ENCODE measurements at places on chromosomes 11 and 22.

DNA sequence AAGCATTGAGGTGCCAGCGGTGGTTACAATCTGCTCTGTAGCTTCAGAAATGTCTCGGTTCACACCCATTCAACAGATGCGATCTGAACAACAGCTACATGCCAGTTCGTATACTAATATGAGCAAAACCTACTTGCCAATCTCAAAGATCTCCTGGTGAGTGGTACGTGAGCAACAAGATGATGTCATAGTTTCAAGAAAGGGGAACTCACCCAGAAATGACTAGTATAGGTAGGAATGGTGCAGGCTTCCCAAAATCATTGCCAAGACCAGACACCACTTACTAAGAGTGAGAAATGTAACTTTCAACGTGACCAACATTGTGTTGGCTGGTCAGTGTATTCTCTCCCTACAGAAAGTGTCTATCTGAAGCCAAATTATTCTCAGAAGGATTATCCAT lies 31.1 kb downstream of the OR6Q1 start:
- DNase-seq: no peak

DNA sequence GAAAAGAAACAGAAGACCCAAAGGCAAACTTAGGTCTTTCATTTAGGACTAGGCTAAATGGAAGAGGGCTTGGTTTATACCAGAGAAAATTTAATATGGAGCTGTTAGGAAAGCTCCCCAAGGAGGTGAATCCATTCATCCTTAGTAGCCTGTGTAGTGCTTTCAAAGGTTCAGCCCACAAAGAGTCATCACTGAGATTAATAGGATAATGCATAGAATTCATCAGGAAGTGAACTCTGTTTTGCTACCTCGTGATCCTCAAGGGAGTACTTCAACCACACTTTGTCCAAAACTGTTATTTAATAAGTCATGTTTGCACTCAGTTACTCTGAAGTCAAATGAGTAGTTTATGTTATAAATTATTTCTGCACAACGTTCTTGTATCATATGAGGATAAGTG lies 43.3 kb upstream of the MMP7 start:
- DNase-seq: no peak

- no peak for DNase-seq
These were observed 6.2 kb downstream of the MAP3K11 start for GRCh38 chr11:65607614-65608426.

- no peak for DNase-seq
These were observed 188.5 kb upstream of the MPPED2 start for GRCh38 chr11:30774496-30775232.

GRCh38 chr11:78170874-78171549 lies 17.4 kb downstream of the KCTD21 start:
- no peak for DNase-seq

- no peak for DNase-seq
These were observed 9.9 kb upstream of the AIFM3 start for GRCh38 chr22:20957102-20957682.

DNA sequence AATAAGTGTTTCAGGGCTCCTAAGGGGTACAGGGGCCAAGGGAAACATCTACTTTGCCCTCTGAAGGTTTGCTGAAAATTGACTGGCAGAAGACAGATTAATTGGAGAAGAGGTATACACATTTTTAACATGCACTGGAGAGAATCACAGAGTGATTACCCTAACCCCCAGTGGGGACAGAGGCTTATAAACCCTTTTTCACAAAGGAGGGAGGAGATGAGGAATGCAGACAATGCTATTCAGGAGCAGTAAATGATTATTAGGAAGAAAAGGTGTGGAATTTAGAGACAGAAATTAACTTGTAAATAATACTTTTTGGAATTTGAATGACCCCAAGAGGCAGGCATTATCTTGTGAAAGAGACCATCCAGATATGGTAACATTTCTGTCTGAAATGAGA lies 582.4 kb upstream of the B3GAT1 start:
- DNase-seq: no peak

- no peak for DNase-seq
These were observed 7.2 kb downstream of the DDX10 start for GRCh38 chr11:108672113-108672512.

- DNase-seq: no peak
These were observed 7.1 kb downstream of the PLAAT4 start for GRCh38 chr11:63543711-63544110.

DNA sequence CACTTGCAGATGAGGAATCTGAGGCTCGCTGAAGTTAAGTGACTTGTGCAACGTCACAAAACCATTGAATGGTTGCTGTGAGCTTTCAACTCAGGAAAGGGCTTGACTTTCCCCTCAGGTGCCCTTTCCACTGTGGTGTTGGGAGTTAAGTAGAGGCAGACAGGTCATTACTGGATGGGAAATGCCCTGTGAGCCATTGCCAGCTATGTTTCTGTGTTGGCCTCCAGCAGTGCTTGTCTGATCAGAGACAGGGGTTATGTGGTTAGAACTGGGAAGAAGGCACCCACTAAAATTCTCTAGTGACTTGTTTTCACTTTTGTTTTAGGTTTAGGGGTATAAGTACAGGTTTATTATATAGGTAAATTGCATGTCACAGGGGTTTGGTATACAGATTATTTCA lies 96.6 kb downstream of the FDX1 start:
- no peak for DNase-seq

DNA sequence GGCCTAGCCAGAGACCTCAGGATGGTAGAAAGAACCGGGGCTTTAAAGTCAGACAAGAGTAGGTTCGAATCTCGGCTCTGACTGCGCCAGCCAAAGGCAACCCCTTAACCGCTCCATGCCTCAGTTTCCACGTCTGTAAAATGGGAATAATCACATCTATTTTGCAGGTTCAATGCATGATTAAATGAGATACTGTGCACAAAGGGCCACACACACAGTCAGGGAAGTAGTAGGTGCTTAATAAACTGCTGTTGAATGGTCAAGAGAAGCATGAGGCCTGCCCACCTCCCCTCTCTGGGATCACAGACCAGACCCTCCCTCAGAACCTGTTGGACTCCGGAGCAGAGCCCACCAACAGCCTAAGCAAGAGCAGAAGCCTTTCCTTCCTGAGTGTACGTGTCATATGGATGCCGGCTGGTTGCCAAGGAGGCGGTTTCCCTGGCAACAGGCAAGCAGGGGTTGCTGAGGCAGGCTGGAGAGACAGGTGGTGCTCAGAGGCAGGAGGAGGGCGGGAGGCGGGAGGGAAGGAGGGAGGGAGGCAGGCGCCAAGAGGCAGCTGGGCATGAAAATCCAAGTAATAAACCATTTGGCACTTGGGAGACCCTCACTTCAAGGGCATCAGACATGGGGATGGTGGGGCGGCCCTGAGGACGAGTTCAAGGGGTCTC lies 43.9 kb downstream of the NFAM1 start:
- no peak for DNase-seq

DNA sequence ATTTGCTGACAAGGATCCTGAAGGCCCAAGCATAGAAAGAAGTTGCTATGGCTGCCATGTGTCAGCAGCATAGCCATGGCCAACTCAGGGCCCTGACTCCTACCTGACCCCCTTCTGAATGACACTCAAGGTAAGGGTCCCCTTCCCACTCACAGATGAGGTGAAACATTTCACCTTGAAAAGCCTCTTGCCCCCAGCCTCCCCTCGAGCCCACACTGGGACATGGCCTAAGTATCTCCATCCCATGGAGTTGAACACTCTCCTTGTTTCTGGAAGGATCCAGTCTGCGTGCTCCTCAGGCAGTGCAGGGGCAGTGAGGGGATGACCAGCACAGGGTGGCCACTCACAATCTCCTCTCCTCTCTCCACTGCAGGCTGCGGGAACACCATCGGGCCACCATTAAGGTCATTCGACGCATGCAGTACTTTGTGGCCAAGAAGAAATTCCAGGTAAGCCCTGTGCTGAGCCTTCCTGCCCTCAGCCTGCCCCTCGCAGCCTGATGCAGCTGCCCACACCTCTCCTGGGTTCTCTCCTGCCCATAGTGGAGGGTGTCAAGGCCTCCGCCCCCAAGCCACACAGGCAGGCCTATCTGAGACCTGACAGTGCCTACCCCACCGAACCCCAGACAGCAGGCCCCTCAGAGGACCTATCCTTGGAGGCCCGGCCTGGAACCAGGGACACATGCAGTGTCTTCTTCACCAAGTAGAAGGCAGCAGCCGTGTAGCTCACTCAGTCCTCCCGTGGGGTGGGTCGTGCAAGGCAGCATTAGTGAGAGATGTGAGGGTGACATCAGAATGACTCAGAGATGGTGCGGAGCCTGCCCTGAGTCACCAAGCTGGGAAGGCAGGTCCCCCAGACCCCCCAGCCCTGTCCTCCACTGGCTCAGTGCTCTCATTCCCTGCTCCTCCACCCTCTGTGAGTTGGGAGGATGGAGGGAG lies 68.9 kb upstream of the KCNQ1OT1 start:
- DNase-seq: no peak

DNA sequence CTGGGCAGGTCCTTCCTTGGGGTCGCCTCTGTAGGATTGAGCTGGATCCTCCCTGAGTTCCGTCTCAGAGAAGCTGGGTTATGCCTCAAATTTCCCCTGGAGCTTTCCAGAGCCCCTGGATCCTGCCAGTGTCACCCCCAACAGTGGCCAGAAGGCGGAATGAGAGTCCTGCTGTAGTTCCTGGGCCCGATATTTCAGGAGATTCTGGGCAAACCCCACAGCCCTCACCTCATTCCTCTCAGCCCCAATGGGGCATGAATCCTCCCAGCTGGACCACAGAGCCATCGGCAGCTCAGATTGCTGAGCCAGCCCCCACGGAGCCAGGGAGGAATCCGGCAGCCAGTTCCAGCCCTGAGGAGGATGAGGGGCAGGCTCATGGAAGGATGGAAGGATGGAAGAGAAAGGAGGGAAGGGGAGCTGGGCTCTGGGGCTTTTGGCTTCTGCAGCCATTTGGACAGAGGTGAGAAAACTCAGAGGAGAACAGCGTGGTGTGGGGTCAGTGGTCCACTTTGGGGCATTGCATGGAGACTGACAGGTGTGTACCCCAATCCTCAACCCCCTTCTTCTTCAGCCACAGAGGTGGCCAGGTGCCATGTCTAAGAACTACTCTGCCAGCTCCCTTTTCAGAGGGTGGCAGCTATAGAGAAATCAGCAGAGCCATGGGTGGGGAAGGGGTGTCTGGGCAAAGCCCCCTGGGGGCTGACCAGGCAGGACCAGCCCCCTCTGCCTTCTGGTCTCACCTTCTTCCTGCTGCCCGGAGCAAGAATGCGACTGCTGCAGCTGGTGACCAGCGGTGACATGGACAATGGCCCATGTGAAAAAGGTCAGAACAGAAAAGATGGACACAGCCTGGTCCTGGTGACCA lies 867.6 kb downstream of the TBC1D22A start:
- no peak for DNase-seq

DNA sequence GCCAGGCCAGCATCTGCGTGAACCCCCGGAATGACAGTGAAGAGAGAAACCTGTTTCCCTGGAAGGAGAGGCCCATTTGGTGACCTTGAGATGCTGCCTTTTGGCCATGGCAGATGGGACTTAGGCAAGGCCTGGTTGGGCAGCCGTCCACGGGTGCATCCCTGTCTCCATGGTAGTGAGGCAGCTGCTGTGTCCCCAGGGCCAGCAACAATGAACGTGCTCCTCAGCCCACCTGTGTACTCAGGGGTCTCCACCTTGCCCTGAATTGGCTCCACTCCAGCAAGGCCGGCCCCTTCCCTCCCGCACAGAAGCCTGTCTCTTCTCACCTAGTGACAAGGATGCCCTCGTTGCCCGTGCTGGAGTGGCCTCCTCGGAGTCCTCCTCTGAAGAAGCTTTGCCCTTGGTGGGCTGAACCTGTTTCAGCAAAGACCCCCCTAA lies 441.1 kb downstream of the TBC1D22A start:
- DNase-seq: no peak

DNA sequence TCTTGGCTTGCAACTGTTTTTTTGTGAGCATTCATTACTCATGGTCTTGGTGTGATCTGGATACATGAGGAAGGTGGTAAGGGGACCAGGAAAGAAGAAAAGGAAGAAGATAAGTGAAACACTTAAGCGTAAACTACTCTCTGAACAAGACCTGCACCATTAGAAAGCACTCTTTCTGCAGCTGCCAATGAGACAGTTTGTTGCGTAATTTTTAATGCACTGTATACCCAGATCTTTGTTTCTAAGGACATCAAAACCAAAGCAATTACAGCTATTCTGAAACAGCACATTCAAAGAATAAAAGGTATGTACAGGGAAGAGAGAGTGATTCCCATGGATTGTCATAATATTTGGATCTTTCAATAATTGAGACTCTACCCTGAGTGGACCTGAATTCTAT lies 147.4 kb downstream of the BLID start:
- no peak for DNase-seq

DNA sequence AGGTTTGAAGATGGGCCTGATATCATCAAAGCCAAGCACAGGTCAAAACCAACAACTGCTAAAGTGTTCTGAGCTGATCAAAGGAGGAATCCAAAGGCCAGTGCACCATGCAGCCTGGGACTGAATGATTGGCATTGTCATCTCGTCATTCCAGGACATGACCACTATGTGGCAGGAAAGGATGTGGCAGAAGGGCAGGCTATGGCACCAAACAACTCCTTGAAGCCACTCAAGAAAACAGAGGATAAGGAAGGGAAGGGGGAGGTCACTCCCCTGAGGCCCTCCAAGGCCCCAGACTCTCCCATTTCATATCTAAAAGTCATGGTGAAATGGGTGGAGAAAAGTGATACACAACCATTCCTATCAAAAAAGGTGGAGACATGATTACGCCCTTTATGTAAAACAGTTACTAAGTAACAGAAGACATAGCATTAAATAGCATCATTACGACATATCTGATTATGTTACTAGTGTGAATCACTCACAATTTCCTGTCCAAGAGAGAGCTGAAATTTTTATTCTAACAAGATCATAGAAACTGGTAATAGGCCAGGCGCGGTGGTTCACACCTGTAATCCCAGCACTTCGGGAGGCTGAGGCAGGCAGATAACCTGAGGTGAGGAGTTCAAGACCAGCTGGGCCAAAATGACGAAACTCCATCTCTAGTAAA lies 49.3 kb downstream of the AHNAK start:
- no peak for DNase-seq

DNA sequence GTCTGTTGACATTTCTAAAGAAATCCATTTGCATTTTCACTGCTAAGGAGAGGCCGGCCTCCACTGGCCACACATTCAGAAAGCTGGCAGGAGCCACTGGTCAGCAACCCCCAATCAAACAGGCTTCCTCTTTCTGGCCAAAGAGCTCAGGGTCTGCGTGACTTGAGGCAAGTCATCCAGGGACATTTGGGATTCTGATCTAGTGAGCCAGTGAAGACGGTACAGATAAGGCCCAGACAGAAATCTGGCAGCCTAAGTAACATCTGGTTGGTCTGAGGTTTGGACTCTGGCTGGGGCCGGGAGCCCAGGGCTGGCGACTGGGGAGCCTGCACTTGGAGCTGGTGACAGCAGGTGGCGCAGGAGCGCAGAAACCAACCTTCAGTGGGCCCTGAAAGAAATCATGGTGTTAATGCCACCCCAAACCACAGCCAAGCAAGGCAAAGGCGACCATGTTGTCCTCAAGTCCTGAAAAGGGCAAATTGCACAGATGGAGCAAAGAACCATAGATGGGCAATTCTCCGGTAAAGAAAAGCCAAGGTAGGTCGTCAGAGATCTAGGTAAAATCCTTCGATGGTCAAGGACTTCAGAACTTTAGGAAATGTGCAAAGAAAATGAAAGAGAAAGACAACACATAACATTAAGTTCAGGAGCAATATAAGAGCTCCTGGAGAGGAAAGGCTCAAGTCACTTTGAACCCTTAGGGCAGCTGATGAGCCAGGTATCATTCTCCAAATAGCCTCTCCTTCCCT lies 99.4 kb upstream of the BLID start:
- DNase-seq: no peak

Data from activated T-helper 1 cell treated with Interleukin-2 at 50 U/mL for 16 hours (primary cell).